ENCODE measurements at places on chromosomes 12 and 14. TPM values are rescaled to one million over a fixed set of nuclear protein-coding genes. Genes with fewer than 3 reads are reported as not detected.

CD69 gene
- total RNA-seq = 4.0 TPM

ACOT4 gene
- 4.0 TPM for total RNA-seq

INSM2 gene
- total RNA-seq = not detected

KRT78 gene
- not detected for total RNA-seq

STAC3 gene
- total RNA-seq = 0.78 TPM

DEGS2 gene
- total RNA-seq = 7.3 TPM
